ENCODE measurements at places on chromosomes 2 and 18. TPM values are rescaled to one million over a fixed set of nuclear protein-coding genes. Genes with fewer than 3 reads are reported as not detected.

DNA sequence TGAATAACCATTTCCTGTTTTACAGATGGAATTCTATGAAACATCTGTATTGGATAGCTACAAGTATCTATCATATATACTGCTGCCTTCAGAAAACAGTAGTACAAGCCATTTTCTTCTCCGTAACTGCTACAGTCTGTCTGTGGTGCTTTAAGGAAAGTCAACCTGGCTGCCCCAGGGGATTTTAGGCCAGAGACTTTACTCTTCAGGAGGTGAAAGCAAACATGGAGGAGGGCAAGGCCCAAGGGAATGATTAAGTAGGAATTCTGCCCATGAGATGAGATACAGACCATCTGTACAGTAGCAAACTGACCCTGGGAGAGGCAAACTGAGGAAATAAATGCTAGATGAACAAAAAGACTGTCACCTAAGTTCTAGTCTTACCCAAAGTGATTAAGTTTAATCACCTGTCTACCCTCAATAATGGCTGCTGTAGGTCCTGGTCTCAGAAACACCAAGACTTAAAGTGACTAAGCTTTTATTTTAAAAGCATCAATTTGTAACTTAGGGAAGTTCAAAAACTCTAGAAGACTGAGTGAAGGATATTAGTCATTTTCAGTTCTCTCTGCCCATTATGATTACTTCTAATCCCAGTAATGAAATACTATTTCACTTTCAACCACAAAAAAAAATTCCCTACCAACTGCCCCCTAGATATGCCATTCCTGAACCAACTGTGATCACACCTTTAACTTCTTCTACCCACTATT is 14.8 kb downstream of the MBD2 start:
- DNase-seq: no peak

ASB18 gene
- total RNA-seq: 0.79 TPM

TMEM37 gene
- 1.5 TPM for total RNA-seq

GRCh38 chr2:120719491-120719890 is 16.2 kb upstream of the GLI2 start:
- no peak for DNase-seq

IL36B gene
- total RNA-seq: 0.20 TPM

GRCh38 chr18:33914399-33914798 is 310.3 kb downstream of the NOL4 start:
- DNase-seq: no peak

- peak; percentile 17 for DNase-seq
Observed at GRCh38 chr2:186653511-186653910, 40.3 kb upstream of the FAM171B start.

DNA sequence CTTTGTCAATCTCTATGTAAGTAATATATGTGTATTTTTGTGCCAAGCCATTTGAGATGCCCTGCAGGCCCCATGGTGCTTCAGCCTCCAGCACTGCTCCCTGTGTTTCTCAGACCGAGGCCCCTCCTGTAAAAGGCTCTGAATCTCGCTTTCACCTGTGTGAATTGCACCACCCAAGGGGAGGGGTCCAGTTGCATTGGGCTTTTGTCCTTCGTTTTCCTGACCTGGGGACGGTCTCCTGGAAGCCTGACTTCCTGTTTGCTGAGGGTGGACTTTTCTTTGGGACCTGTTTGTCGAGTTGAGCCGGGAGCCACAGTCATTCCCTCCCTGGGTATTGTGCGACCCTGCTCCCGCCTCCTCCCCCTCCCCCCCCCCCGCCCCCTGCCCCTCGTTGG is 48.9 kb downstream of the AGAP1 start:
- no peak for DNase-seq

GRCh38 chr2:175126661-175127060 is 41.3 kb downstream of the ATF2 start:
- no peak for DNase-seq

- DNase-seq: peak; percentile 53
Observed at GRCh38 chr2:241882091-241882625, 12.6 kb downstream of the RTP5 start.

DNA sequence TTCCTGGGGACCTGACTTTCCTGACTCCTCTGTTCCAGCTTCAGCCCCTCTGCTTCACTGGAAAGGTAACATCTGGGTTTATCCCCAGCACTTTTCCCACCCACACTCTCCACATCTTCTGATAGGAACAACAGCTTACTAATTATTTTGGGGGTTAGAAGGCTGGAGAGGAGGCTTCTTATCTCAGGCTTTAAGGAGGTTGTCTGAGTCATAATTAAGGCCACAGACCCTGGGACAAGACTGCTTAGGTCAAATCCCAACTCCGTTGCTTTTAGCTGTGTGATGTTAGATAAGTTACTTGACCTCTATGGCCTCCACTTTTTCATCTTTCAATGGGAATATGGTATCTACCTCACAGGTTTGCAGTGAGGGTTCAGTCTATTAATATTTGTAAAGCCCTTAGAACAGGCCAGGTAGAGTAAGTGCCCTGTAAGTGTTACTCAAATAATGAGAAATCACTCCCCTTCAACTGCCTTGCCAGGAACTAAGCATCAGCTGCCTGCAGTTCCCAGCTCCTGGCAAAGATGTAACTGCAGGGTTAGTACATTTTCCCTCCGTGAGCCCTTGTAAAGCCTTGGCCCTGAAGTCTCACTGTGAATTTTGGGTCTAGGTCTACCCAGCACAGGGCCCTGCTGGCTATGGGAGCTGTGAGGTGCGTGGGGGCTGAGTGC is 123.6 kb downstream of the MTX2 start:
- DNase-seq: no peak
